Thoracic aorta (tissue), 2 donors: ENCODE measurements at places on chromosomes 2 and 18. TPM values are rescaled to one million over a fixed set of nuclear protein-coding genes. Genes with fewer than 3 reads are reported as not detected.

Gene LRATD1
- 4.1 TPM for total RNA-seq

Gene TMEM169
- total RNA-seq: not detected

Gene METTL4
- 12.2 TPM for total RNA-seq

- H3K4me3 ChIP-seq: no peak overlapping the region
- peaks cover 7% of the 10 kb centered on the region for H3K4me1 ChIP-seq
- no peaks in the 10 kb centered on the region for H3K36me3 ChIP-seq
These were observed 10.9 kb downstream of the YES1 start for GRCh38 chr18:801137-801536.

DNA sequence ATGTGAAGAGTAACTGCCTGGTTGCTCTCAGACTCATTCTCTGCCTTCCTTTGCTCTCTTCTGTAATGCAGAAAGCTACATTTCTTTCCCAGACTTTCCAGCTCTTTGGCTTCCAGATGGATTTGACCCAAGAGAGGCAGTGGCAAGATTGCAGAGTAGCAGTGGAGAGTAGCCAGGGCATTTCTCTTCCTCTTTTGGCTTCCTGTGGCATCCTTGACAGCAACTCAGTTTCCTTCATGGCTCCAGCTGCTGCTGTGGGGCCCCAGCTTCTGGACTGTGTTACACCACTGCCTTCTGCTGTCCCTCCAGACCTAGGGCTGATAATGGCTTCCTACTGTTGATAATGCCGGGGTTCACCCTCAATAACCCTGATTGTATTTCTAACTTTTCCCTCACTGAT is 469.4 kb upstream of the SPRED2 start:
- H3K4me3 ChIP-seq: no peak overlapping the region
- H3K27me3 ChIP-seq: no peaks in the 10 kb centered on the region
- no peak overlapping the region for H3K27ac ChIP-seq
- no peaks in the 10 kb centered on the region for H3K4me1 ChIP-seq
- no peak for DNase-seq

GRCh38 chr2:27049422-27050280 is 1.8 kb upstream of the AGBL5 start:
- H3K36me3 ChIP-seq: peaks cover 4% of the 10 kb centered on the region
- peaks cover 5% of the 10 kb centered on the region for H3K4me1 ChIP-seq
- H3K27me3 ChIP-seq: no peaks in the 10 kb centered on the region
- peak overlapping the region; percentile 89 for H3K4me3 ChIP-seq
- no peak for DNase-seq

DNA sequence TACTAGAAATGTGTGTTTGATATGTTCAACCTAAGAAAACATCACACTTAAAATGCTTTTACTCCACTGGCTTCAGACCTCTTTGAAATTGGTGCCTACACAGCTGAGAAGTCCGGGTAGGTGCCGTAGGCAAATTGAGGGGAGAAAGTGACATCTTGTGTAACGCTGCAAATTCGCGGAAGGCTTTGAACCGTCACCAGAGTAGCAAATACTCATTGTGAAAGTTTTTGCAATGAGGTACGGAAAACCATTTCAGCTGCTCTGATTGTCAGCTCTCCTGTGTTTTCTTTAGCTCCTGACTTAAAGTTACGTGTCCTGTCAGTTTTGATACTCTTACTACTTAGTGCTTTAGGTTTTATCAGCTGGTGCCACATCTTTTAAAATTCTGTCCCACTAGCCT is 224.5 kb downstream of the FAM210A start:
- peak overlapping the region; percentile 67 for H3K4me3 ChIP-seq
- H3K27ac ChIP-seq: peak overlapping the region; percentile 87
- no peaks in the 10 kb centered on the region for H3K36me3 ChIP-seq
- peaks cover 11% of the 10 kb centered on the region for H3K4me1 ChIP-seq
- no peak for DNase-seq

GRCh38 chr2:210445116-210445707 is 31.3 kb downstream of the LANCL1 start:
- H3K27ac ChIP-seq: no peak overlapping the region
- no peak overlapping the region for H3K4me3 ChIP-seq
- DNase-seq: no peak
- no peaks in the 10 kb centered on the region for H3K4me1 ChIP-seq

DNA sequence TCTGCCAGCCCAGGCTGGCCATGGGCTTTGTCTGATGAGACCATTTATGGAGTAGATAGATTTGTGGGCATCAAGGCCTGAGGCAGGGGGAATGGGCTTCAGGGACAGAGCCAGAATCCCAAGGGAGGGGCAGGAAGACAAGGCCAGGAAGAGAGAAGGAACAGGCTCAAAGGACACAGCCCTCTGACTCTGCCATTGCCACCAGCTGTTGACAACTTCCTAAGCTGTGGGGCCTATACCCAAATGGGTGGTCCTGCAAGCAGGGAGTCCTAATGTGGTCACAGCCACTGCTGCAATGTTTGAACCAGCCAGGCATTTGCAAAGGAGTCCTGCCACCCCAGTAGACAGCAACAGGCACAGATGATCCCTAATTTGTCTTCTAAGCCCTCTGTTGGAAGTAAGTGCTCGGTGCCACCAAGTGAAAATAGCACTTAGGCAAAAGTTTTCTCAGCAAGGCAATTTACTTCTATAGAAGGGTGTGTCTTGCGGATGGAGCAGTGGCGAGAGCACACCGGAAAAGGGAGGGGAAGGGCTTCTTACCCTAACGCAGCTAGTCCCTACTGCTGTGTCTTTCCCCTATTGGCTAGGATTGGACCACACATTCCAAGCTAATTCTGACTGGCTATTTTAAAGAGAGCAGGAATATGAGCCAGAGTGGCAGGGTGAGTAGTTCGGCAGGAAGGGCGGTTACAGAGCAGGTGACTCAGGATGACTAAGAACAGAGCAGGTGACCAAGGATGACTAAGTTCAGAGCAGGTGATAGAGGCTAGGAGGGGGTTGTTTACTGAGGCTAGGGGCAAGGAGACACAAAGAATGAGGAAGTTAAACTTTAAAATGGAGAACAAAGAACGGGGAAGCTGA is 47.2 kb downstream of the C1QL2 start:
- no peak overlapping the region for H3K4me3 ChIP-seq
- DNase-seq: no peak
- H3K36me3 ChIP-seq: no peaks in the 10 kb centered on the region
- no peaks in the 10 kb centered on the region for H3K27me3 ChIP-seq
- no peaks in the 10 kb centered on the region for H3K4me1 ChIP-seq

- H3K4me1 ChIP-seq: no peaks in the 10 kb centered on the region
- no peak for DNase-seq
- H3K36me3 ChIP-seq: no peaks in the 10 kb centered on the region
These were observed 45.7 kb downstream of the RRM2 start for GRCh38 chr2:10168221-10168620.

DNA sequence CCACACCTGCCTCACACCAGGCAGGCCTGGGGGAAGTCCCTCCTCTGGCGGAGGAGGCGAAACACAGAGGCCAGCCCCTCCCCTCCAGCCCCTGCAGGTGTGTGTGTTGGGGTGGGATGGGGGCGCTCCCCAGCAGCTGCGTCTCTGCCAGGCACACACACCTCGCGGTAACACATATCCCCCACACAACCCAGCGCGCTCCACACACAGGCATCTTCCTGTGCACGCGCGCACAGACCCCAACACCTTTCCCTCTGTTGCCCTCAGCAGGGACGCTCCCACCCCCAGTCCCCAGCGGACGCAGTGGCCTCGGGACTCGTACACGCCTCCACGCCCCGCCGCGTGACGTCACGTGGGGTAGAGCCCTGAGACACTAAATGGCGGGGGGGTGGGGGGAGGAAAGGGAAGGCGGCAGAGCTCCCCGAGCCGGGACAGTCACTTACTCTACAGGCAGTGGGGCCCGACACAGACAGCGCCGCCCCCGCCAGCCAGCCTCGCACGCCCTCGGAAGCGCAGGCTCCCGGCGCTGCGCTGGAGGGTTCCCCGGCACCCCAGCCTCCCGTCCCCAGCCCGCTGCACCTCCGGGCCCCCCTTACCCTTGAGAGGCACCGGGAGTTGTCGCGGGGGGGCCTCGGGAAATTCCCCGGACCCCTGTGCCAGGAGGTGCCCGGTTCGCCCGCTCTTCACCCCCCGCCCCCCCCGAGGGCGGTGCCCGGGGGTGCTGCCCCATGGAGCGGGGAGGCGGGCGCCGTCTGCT is at the start of gene WNT10A:
Gene WNT10A, plus strand, starts transcription at position 751 of the 757 bp plus-strand sequence. CDS start 144 bp downstream, outside the sequence.
- no peak within 1 kb of the TSS for H3K27ac ChIP-seq
- H3K36me3 ChIP-seq: no peaks in the 10 kb centered on the region
- H3K27me3 ChIP-seq: peaks cover 9% of the 10 kb centered on the region
- DNase-seq: no peak
- H3K4me3 ChIP-seq: peak within 1 kb of the TSS; percentile 48

DNA sequence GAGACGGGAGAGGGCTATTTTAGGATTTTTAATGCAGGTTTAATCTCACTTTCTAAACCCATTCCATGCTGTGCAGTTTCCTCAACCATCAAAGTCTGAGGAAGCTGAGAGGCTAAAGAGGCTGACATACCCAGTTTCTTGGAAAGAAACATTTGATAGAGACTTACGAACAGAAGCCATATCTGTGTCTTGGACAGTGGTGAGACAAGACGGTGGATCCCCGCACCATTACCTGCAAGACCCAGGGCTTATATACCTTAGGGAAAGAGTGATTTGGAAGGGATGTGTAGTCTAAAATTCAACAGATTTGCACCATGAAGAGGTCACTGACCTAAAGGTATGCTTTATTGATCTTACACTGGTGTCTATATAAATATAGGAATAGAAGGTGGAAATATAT is 13.5 kb downstream of the EEF1B2 start:
- DNase-seq: no peak
- H3K4me3 ChIP-seq: no peak overlapping the region
- no peaks in the 10 kb centered on the region for H3K36me3 ChIP-seq
- no peaks in the 10 kb centered on the region for H3K4me1 ChIP-seq
- no peaks in the 10 kb centered on the region for H3K27me3 ChIP-seq
- H3K27ac ChIP-seq: no peak overlapping the region

DNA sequence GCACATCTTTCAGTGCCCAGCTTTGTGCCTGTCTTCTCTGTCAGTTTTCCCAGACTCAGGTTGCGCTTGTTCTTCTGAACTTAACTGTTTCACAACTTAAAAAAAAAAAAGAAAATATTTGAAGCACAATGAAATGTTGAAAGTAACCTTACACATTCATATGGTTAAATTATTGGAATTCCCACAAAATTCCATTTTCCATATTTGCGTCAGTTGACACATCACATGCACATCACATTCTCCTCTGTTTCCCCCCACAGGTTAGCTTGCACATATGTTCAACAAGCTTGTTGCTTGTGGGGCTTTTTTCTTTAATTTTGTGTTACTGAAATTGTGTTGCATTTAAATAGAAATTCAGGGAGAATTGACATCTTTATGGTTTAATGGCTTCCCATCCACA is 8.3 kb downstream of the MYO1B start:
- no peak overlapping the region for H3K4me3 ChIP-seq
- peaks cover 4% of the 10 kb centered on the region for H3K4me1 ChIP-seq
- no peak overlapping the region for H3K27ac ChIP-seq
- no peak for DNase-seq
- no peaks in the 10 kb centered on the region for H3K36me3 ChIP-seq

DNA sequence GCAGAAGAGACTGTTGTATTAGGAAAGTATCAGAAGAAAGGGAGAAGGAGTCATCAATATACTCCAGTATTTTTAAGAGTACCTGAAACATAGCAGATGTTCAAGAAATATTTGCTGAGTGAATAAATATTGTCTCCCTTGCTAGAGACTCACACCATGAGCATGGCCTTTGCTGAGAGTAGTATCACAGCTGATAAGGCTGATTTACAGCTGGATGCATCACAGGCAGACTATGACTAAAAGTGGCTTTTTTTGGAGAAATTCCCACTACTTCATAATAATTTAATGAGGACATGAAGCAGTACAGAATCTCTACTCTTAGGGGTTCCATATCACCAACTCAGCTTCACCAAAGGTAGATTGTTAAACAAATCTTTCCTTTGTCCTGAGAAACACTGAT is 373.3 kb downstream of the RBM43 start:
- H3K27me3 ChIP-seq: no peaks in the 10 kb centered on the region
- no peaks in the 10 kb centered on the region for H3K36me3 ChIP-seq
- H3K4me1 ChIP-seq: no peaks in the 10 kb centered on the region
- no peak overlapping the region for H3K27ac ChIP-seq
- no peak for DNase-seq

DNA sequence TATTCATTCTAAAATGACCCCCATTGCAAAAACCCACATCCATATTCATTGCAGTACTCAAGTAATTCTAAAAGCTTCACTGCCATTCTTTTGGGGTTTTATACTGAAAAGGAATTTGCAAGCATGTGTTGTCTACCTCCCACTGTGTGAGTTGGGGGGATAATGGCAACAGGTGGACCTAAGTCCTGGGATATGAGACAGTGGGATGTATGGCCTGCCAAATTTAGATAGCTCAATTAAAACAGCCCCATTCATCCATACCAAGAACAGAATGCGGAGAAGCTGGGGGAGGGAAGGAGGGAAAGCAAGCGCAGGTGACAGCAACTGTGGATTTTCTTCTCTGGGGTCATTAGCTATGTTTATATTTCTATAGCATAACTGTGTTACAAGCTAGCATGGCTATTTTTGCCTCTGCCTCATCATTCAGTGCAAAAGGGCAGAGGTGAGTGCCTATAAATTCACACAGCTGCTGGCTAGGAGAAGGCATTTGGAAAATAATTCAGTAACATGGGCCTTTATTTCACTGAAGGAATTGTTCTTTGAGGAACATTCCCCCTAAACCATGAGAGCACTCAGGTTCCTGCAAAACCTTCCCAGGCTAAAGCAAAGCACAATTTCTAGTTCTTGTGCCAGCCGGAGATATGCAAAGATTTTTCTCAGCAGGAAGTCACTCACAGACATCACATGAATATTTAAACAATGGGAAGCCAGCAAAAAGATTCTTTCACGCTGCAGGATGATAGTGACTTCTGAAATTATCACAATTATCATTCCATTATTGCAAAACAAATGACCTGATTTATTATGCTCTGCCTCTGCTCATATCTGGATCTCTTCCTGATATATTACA is 393.9 kb upstream of the ACVR2A start:
- no peaks in the 10 kb centered on the region for H3K27me3 ChIP-seq
- no peaks in the 10 kb centered on the region for H3K4me1 ChIP-seq
- no peak overlapping the region for H3K27ac ChIP-seq
- no peak overlapping the region for H3K4me3 ChIP-seq
- no peaks in the 10 kb centered on the region for H3K36me3 ChIP-seq

DNA sequence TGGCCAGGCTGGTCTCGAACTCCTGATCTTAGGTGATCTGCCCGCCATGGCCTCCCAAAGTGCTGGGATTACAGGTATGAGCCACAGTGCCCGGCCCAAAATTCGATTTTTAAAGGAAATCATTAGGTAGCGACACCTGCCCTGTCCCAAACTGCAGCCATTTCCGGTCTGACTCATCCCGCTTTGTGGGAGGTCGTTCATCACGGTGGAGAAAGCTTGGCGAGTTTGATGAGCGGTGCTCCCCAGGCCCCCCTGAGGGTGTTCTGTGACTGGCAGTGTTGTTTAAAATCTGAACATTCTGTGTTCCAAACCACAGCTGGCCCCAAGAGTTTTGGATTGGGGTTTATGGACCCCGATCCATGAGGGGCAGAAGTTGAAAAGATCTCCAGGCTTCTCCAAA is 53.0 kb upstream of the GLI2 start:
- H3K4me3 ChIP-seq: no peak overlapping the region
- no peaks in the 10 kb centered on the region for H3K4me1 ChIP-seq
- no peak overlapping the region for H3K27ac ChIP-seq
- no peak for DNase-seq
- H3K27me3 ChIP-seq: no peaks in the 10 kb centered on the region
- no peaks in the 10 kb centered on the region for H3K36me3 ChIP-seq
